ENCODE measurements at places on chromosomes 4 and X.

DNA sequence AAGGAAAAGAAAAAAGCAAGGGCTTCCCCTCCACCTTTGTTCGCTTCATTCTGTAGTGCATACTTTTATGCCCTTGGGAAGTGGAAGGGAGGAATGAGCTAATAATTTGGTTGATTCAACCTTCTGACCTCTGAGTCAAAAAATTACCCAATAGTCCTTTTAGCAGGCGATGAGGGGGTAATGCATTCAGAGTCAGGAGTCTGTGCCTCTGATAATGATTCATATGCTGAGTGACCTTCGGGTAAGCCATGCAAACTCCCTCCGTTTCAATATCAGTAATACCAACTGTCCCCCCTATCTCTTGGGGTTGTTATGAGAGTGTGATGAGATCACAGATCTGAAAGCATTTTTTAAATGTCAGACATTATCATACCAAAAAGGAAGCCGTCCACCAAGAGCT is 41.6 kb upstream of the ACSL4 start:
- no peak for DNase-seq

GRCh38 chr4:40214038-40214437 is 17.2 kb downstream of the RHOH start:
- DNase-seq: no peak

DNA sequence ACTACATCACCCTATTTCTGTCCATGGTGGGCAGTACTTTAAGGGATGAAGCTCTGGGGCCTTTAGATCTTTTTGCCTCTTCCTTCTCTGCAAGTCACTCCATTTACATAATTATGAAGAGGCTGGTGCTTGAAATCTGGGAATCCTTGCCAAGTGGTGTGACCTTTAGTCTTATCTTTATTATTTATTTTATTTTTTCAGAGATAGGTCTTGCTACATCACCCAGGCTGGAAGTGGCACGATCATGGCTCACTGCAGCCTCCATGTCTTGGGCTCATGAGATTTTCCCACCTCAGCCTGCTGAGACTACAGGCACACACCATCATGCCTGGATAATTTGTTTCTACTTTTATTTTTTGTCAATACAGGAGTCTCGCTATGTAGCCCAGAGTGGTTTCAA is 34.4 kb upstream of the HAND2 start:
- no peak for DNase-seq

DNA sequence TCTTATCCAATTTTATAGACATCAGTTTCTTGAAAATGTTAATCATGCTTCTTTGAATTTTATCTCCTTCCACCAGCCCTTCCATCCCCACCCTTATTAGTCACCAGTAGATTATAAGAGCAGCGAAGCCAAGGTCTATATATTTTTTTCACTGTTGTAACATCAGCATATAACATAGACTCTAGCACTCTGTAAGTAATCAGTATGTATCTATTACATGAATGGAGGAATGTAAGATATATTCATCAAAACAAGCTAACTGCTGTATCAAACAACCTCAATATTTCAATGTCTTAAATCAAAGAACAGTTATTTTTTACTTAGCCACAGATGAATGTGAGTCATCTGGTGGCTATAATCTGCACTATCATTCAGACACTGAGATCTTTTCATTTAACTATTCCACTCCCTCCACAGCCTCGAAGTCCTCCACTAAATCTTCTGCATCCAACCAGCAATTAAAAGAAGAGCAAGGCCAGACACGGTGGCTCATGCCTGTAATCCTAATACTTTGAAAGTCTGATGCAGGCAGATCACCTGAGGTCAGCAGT is 178.9 kb downstream of the CENPC start:
- DNase-seq: no peak

DNA sequence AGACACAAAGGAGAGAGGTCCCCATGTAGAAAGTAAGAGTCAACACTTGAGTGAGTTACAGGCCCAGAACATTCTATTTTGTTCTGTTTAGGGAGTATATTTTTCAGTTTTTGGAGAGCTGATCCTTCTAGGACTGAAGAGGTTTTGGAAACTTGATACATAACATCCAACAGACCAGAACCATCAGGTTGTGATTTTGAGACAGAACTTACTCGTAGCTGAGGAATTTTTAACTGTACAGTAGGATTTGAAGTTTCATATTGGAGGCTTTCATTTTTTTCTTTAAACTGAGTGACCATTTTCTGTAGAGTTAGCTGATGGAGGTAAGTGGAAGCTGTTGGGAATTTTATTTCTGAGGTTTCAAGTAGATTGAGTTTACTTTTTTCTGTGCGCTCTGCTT is 73.3 kb downstream of the NCAPG start:
- no peak for DNase-seq

GRCh38 chr4:18798123-18798522 is 776.6 kb upstream of the LCORL start:
- no peak for DNase-seq

DNA sequence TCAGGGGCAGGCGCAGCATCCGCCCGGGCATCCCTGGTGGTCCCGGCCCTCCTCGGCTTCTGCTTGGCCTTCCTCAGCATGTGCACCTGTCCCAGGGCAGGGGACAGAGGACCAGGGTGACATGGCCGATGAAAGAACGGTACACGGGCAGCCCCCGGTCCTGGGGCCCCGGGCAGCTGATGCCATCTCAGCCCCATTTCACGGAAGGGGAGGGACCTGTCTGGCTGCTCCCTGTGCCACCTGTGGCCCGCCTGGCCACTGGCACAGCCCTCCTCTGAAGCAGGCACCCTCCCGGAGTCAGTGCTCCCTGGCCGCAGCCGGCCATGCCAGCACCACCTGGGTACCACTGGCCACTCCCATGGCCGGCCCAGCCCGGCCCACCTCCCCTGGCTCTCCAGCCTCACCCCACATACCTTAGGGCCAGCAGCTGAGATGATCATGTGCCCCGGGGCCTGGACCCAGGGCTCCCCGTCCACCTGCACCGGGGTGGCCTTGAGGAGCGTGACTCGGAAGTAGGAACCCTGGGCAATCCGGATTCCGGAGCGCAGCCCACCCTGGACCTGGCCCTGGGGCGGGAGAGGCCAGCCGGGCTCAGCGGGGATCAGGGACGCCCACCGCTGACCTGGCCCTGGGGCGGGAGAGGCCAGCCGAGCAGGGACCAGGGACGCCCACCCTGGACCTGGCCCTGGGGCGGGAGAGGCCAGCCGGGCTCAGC is 12.6 kb downstream of the DGKQ start:
- no peak for DNase-seq

DNA sequence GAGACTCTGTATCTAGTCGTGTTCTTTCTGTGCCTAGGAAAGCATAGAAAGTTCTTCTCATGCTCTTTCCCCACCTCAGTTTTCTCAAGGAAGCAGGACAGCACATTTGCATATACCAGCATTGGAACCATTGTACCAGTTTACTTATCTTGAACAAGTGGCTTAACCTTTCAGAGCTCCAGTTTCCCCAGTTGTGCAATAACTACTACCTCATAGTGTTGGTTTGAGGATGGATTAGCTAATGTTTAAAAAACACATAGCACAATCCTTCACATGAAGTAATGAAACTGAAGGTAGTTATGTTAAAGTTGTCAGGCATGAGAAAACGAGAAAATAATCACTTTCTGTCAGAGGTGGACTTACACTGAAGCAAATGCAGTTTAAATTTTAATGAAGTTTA is 92.2 kb upstream of the H2AZ1 start:
- no peak for DNase-seq

DNA sequence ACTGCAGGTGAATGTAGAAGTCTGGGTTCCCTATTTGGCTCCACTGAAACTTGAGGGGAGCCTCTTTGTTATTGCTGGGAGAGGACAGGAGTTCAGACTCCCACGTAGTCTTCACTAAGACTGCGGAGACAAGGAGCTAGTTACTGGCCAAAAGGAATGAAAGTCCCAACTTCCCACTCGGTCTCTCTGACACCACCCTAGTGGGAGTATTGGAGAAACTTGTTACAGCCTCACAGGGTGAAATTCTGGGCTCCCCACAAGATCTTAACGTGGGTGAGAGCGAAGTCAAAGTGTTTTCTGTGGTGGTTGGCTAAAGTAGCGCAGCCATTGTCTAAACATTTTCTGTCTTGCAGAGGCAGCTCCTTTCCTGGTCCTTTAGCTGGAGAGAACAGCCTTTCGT is 13.5 kb downstream of the MYOZ2 start:
- no peak for DNase-seq

GRCh38 chr4:132123870-132124623 is 1025.0 kb upstream of the PCDH10 start:
- DNase-seq: no peak

DNA sequence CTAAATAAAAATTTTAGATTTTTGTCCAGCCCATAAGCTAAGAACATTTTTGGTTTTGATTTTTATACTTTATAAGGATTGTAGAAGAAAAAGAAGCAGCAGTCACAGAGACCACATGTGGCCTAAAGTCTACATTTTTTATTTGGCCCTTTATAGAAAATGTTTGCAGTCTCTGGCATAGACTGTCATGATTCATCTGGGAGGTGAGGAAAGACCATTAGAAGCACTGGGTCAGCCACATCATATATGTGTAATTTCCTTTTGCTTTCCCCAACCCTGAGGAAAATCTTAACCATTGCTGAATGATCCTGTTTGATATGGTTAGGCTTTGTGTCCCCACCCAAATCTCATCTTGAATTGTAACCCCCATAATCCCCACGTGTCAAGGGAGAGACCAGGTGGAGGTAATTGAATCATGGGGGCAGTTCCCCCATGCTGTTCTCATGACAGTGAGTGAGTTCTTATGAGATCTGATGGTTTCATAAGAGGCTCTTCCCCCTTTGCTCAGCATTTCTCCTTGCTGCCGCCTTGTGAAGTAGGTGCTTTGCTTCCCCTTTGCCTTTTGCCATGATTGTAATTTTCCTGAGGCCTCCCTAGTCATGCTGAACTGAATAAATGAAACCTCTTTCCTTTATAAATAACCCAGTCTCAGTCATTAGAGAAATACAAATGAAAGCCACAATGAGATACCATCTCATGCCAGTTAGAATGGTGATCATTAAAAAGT is 12.1 kb upstream of the COPS4 start:
- no peak for DNase-seq

GRCh38 chr4:86544310-86544966 is 49.7 kb upstream of the PTPN13 start:
- no peak for DNase-seq

DNA sequence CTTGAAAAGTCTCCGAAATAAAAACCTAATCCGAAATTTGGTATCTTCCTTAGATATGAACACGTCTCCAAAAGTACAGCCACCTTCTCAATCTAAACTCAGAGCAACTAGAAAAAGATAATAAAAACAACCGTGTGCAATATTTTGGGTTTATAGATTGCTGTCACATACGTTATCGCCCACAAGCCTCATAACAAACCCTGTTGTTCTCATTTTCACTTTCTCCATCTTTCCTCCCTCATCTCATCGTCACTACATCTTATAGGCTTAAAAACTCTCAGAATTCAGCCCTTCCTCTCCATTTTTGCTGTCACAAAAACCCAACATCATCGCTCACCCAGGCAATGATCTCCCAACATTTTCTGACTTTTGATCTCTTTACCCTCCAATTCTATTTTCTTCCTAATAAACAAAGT is 448 bp upstream of the SCFD2 start:
- no peak for DNase-seq

GRCh38 chrX:81957318-81957717 is 755.4 kb downstream of the SH3BGRL start:
- DNase-seq: no peak

DNA sequence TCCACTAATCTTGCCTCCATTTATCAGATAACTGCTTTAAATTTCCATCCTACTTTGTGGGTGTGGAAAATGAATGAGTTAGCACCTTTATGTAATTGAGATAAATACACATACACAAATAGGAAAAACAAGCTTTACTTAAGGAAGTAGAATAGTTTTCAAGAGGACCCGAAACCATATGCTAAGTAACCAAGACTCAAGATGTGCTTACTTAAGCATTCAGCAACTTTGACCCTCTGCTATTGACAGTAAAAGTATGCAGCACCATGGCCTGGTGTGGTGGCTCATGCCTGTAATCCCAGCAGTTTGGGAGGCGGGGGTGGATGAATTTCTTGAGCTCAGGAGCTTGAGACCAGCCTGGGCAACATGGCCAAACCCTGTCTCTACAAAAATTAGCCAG is 29.9 kb downstream of the RNF175 start:
- DNase-seq: no peak

DNA sequence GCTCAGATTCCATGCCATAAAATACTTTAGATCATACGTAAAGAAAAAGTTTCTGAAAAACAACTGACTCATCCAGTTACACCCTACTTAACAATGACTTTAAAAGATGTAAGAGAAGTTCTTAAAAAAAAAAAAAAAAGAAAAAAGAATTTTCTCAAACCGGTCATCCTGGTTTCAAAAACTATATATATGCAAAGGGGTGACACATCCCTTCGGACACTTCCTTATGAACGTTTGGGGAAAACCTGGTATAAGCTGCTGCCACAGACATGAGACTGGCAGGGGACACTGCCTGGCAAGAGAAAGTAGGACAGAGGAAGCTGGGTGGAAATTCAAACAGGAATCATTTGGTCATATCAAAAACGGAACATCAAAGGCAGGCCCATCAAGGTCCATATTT is 81.2 kb upstream of the PRSS48 start:
- no peak for DNase-seq

GRCh38 chr4:184825141-184825895 is 450 bp downstream of the ACSL1 start:
- DNase-seq: no peak

- no peak for DNase-seq
These were observed 49.6 kb downstream of the RRAGB start for GRCh38 chrX:55767100-55767499.

DNA sequence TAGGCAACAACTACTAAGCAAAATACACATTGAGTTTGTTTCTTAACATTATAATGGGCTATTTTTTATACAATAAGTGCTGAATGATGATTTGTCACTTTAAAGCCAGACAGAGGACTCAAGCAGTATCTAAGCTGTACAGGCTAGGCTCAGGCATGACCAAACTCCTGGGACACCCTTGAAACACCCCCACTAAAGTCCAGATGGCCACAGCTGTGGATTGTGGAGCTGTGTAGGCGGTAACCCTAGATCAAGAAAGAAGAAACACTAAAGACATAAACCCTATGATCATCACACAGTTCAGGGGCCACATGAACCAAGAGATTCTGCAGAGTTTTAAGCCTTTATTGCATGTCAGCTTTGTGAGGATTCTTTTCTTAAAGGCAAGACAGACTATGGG is 25.1 kb downstream of the TAB3 start:
- DNase-seq: no peak

- no peak for DNase-seq
These were observed 38.8 kb downstream of the GAB1 start for GRCh38 chr4:143375326-143376073.

- DNase-seq: no peak
These were observed 40.5 kb upstream of the INPP4B start for GRCh38 chr4:142886566-142886965.

DNA sequence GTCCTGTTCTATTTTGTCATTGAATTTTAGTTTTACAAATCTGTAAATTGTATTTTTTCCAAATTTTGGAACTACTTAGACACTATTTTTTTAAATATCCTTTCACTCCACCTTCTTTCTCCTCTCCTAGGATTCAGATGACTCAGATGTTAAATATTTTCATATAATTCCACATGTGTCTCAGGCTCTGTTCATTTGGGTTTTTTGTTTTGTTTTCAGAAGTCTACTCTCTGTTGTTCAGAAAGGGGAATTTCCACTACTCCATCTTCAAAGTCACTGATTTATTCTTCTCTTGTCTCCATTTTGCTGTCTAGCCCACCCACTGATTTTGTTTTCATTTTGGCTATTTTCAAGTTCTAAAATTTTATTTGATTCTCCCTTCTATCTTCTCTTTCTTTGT is 264.0 kb upstream of the SLIT2 start:
- DNase-seq: no peak
